ENCODE measurements at places on chromosomes 13 and 19. TPM values are rescaled to one million over a fixed set of nuclear protein-coding genes. Genes with fewer than 3 reads are reported as not detected.

DNA sequence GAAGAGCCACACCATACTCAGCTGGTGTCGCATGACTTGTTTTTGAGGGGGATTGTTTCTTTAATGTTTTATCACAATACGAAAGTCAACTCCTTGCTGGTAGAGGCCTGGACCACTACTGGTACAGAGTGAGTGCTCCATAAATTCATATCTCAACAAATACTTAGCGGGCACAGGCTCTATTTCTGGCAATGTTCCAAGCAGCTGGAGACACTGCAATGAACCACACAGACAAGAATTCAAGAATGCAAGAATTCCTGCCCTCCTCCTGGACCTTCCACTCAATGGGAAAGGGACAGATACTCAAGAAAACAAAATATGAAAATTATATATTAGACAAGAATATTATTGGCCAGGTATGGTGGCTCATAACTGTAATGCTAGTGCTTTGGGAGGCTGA is 5.1 kb upstream of the FXYD5 start:
- DNase-seq: no peak

DNA sequence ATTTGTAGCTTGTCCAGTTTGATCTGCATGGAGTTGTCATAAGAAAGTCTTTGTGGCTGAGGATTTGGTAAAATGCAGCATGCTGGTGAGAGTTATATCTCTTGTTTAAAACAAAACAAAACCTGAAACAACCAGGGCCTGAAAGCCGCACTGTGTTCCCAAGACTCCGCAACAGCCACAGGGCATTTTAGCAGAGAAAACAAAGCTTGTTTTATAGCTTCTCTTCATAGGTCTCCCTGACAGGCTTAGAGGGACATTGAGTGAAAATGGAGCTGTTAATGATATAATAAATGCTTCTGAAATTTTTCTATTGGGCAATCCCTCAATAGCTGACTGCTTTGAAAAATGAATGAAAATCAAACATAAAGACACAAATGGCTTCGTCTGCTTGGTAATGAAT is 148.7 kb upstream of the RNF113B start:
- no peak for DNase-seq

The SHISA2 gene
- not detected for total RNA-seq

The POU2F2 gene
- 17.7 TPM for total RNA-seq

The FPR3 gene
- total RNA-seq: not detected

The ZNF560 gene
- total RNA-seq: not detected

- DNase-seq: no peak
Measured at GRCh38 chr19:48274173-48274572, 4.3 kb downstream of the ZNF114 start.

The ADM5 gene
- 3.5 TPM for total RNA-seq

DNA sequence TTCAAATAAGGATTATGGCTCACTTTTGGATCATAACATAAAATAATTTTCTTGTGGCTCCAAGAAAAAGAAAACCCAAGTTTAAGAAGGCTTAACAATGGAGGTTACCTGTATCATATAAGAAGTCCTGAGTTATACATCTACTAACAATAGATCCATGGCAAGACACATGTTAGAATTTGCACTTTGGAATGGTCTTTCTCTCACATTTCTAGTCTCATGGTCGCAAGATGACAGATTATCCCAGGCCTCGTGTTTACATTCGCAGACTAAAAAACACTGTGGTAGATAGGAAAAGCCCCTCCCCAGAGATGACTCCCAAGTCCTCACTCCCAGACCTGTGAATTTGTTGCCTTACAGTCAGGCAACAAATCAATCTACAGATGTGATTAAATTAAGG is 746.2 kb upstream of the GPC6 start:
- no peak for DNase-seq

The KLF1 gene
- 0.29 TPM for total RNA-seq

DNA sequence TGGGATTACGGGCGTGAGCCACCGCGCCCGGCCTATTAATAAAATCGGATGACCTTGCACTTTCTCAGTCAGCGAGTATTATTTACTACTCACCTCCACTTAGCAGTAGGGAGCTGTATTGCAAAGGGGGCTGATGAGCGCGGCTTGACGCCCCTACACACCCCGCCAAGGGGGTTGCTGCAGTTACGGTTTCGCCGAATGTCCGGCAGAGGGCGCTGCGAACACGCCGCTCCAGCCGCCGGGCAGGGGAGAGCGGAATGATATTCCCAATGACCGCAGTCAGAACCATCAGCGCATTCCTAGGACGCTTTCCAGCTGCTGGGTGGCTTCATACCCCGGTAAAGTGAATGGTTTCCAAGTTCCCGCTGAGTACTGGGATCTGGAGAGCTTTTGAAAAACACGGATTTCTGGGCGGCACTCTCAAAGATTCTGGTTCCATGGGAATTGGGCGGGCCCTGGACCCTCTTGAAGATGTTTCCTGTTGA is 30.0 kb upstream of the TPT1 start:
- DNase-seq: peak; percentile 55

All from activated CD8-positive, alpha-beta memory T cell treated with anti-CD3 and anti-CD28 coated beads, Interleukin-2, amount 10 ng/mL, durations not matched to agents 7 days and 5 days (primary cell).